ENCODE measurements at places on chromosomes 1 and 21. TPM values are rescaled to one million over a fixed set of nuclear protein-coding genes. Genes with fewer than 3 reads are reported as not detected.

RNF186 gene
- total RNA-seq = not detected

LCE3E gene
- total RNA-seq = not detected

LCE1B gene
- not detected for total RNA-seq

RBBP5 gene
- 24.3 TPM for total RNA-seq

NASP gene
- 282 TPM for total RNA-seq

CYP4A11 gene
- total RNA-seq = not detected

NBPF20 gene
- 1.2 TPM for total RNA-seq

ADCY10 gene
- total RNA-seq = 0.30 TPM

UBAP2L gene
- total RNA-seq = 255 TPM

TEX38 gene
- total RNA-seq = not detected

BRDT gene
- total RNA-seq = not detected

NUF2 gene
- 57.6 TPM for total RNA-seq

LAD1 gene
- total RNA-seq = not detected

CYP2J2 gene
- total RNA-seq = 1.3 TPM

SH3BGR gene
- 2.7 TPM for total RNA-seq

SPATA21 gene
- total RNA-seq = not detected

DMBX1 gene
- 0.05 TPM for total RNA-seq

CDCA8 gene
- total RNA-seq = 61.2 TPM

UAP1 gene
- 29.7 TPM for total RNA-seq

TDRD10 gene
- total RNA-seq = not detected

GOLT1A gene
- total RNA-seq = 0.21 TPM

CLEC20A gene
- total RNA-seq = not detected

NCAM2 gene
- total RNA-seq = not detected

LCE6A gene
- total RNA-seq = not detected

TMEM234 gene
- 8.2 TPM for total RNA-seq

STUM gene
- not detected for total RNA-seq

DCST1 gene
- total RNA-seq = not detected

PDE4B gene
- total RNA-seq = 24.7 TPM

PCAT6 gene
- 2.2 TPM for total RNA-seq

S100A14 gene
- 0.34 TPM for total RNA-seq
